ENCODE measurements at places on chromosomes 6 and 20. TPM values are rescaled to one million over a fixed set of nuclear protein-coding genes. Genes with fewer than 3 reads are reported as not detected.

GABRR1 gene
- polyA plus RNA-seq, result not detected

ADGRF1 gene
- polyA plus RNA-seq, result not detected

VSTM2L gene
- polyA plus RNA-seq, result 6.9 TPM

ADGRG6 gene
- 1.1 TPM for polyA plus RNA-seq

VGLL2 gene
- 0.29 TPM for polyA plus RNA-seq

GRCh38 chr6:20630136-20630535 is 95.9 kb downstream of the CDKAL1 start:
- H3K36me3 ChIP-seq, result no peaks in the 10 kb centered on the region
- H3K4me3 ChIP-seq, result no peak overlapping the region
- H3K27me3 ChIP-seq, result no peaks in the 10 kb centered on the region
- H3K4me1 ChIP-seq, result no peaks in the 10 kb centered on the region
- H3K27ac ChIP-seq, result no peak overlapping the region
- DNase-seq, result no peak

DNA sequence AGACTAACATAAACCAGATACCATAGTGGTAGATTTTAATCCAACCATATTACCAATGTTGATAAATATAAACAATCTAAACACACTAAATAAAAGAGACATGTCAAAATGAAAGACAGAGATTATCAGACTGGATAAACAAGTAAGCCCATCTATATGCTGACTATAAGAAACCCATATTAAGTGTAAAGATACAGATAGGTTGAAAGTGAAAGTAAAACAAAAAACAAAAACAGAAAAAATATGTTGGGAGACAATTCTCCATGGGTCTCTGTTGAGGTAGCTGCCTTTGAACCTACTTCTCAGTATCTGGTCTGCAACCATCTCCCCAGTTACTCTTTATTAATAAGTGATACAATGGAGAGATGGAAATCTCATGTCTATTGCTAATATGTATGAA is 21.2 kb downstream of the REV3L start:
- no peak for DNase-seq
- peaks cover 6% of the 10 kb centered on the region for H3K36me3 ChIP-seq
- no peaks in the 10 kb centered on the region for H3K27me3 ChIP-seq
- no peak overlapping the region for H3K27ac ChIP-seq
- H3K4me3 ChIP-seq, result no peak overlapping the region

DNA sequence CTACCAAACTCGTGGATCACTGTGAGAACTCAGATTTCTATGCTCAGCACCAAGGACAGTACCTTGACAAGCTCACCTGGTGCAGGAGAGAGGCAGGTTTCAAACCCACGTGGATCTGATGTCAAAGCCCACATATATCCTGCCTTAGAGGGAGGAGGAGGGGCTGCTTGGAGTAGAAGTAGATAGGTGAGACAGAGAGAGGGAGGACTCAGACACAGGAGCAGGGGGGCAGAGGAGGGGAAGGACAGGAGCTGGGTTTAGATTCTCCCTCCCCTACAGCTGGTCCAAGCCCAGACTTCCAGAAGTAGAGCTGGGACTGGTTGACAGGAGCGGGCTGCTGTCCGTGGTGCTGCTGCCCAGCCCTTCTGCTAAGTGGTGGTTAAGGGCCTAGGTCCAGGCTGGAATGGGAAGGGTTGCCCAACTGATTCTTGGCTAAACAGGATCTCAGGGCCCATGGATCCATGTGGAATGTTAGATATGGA is 77.5 kb downstream of the CDH22 start:
- H3K27ac ChIP-seq, result no peak overlapping the region
- DNase-seq, result peak; percentile 39
- H3K27me3 ChIP-seq, result peaks cover 43% of the 10 kb centered on the region
- no peak overlapping the region for H3K4me3 ChIP-seq
- H3K36me3 ChIP-seq, result no peaks in the 10 kb centered on the region

DNA sequence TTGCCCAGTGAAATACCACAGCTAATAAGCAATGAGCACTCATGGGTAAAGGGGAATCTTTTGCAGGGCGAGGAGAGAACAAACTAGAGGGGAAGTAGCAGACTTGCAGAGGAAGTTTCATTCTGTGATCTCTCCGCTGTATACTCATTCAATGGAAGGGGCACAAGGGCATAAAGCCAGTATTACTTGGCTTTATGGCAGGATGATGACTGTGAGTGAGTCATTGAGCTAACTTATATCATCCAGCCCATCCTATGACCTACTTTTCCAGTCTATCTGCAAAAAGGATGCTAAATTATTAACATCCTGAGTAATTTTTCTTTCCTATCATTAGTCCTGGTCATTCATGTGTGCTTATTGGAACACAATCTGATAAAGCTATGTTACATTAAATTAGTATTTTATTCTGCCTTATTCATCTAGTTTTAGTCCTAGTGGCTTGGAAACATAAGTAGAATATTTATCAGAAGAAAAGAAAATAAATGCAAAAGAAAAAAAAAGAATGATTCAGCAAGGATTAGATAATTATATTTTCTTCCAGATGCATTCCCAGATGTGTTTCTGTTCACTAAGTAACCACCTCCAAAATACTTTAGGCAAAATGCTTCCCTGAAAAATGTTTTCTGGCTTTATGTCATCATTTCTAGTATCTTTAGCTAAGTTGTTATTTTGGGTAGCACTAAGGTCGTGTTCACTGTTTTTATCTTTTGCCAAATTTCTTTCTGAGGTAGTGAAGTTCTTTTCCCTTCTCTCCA is 471.7 kb downstream of the CDKAL1 start:
- H3K27me3 ChIP-seq, result no peaks in the 10 kb centered on the region
- no peak overlapping the region for H3K27ac ChIP-seq
- H3K4me3 ChIP-seq, result no peak overlapping the region
- DNase-seq, result no peak
- H3K36me3 ChIP-seq, result no peaks in the 10 kb centered on the region
- peaks cover 15% of the 10 kb centered on the region for H3K4me1 ChIP-seq

DNA sequence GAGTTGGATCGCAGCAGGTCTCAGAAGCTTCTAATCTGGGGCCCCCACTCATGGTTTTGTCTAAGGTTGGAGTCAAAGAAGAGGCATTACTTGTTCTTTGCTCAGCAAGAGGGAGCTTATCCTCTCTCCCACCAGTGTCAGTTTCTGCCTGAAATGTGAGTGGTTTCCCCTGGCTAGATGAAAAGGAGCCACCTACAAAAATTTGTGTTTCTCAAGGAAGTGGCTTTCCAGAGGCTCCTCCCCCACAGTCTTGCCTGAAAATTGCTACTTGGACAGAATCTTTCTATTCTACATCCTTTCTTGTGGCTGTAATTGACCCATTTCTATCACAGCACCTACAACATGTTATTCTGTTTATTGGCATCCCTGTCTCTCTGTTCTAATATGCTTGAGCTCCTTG is 37.9 kb downstream of the SCML4 start:
- peaks cover 22% of the 10 kb centered on the region for H3K27me3 ChIP-seq
- H3K4me1 ChIP-seq, result no peaks in the 10 kb centered on the region
- H3K36me3 ChIP-seq, result no peaks in the 10 kb centered on the region
- H3K4me3 ChIP-seq, result no peak overlapping the region
- H3K27ac ChIP-seq, result no peak overlapping the region
- no peak for DNase-seq

DNA sequence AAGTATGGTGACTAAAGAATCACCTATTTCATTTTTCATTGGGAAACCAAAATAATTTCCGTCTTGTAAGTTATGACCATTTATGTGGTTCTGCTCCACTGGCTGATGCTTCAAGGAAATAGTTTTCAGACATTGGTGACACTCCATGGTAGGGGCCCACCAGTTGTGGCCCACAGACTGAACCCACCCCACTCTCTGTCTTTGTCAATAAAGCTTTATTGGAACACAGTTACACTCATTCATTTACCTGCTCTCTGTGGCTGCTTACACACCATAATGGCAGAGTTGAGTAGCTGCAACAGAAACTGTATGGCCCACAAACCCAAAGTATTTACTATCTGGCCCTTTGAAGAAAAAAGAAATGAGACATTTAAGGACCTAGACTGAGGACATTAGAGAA is 78.5 kb downstream of the TBC1D7 start:
- H3K27ac ChIP-seq, result no peak overlapping the region
- no peak overlapping the region for H3K4me3 ChIP-seq
- no peaks in the 10 kb centered on the region for H3K36me3 ChIP-seq
- DNase-seq, result no peak
- no peaks in the 10 kb centered on the region for H3K27me3 ChIP-seq

DNA sequence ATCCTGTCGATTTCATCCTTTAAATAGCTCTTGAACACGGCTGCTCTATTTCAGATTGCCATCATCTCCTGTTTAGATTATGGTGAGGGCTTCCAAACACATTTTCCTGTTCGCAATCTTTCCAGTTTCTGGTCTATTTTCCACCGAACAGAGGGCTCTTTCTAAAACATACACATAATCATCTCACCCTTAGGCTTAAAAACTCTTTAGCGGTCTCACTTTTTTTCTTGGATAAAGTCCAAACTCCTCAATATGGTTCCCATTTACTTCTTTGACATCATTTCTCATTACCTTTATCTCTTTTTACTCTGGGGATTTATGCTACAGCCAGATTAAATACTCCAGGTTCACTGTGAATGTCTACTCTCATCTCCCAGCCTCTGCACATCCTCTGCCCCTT is 103.4 kb upstream of the STMND1 start:
- H3K4me1 ChIP-seq, result no peaks in the 10 kb centered on the region
- no peak overlapping the region for H3K27ac ChIP-seq
- no peak for DNase-seq
- peaks cover 5% of the 10 kb centered on the region for H3K27me3 ChIP-seq
- H3K36me3 ChIP-seq, result no peaks in the 10 kb centered on the region

GRCh38 chr20:62281161-62281933 is 21.4 kb upstream of the ADRM1 start:
- no peak overlapping the region for H3K27ac ChIP-seq
- peaks cover 88% of the 10 kb centered on the region for H3K36me3 ChIP-seq
- H3K4me1 ChIP-seq, result peaks cover 46% of the 10 kb centered on the region
- no peak overlapping the region for H3K4me3 ChIP-seq

GRCh38 chr6:51830666-51831065 is 256.7 kb downstream of the PKHD1 start:
- DNase-seq, result no peak
- no peak overlapping the region for H3K4me3 ChIP-seq
- H3K27me3 ChIP-seq, result no peaks in the 10 kb centered on the region
- no peaks in the 10 kb centered on the region for H3K36me3 ChIP-seq

DNA sequence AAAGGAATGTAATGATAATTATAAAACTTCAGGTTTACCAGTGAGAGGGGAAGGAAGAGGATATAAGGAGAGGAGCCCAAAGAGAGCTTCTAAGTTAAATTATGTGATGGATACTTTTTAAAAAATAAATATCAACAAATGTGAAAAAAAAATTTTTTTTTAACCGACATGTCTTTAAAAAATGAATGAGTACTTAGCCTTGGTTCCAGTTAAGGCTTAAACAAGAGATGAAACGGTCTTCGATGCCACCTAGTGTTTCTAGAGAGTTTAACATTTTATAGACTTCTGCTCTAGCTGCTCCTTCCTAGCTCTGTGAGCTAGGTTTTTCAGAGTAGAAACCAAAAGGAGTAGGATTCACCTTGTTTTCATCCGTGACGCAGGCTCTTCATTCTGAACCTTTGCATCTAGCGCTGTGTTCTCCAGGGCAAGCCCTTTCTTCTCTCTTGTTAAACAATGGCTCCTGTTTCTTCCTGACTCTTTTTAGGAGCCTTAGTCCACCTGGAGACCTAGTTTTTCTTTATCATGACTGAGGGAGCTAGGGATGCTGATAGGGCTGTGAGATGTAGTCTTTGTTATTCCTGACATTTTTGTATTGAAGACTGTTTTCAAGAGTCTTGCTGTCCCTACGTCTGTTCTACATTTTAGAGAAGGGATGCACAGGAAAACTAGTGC is 42.4 kb upstream of the GNRH2 start:
- no peak overlapping the region for H3K27ac ChIP-seq
- peak; percentile 10 for DNase-seq
- no peak overlapping the region for H3K4me3 ChIP-seq

DNA sequence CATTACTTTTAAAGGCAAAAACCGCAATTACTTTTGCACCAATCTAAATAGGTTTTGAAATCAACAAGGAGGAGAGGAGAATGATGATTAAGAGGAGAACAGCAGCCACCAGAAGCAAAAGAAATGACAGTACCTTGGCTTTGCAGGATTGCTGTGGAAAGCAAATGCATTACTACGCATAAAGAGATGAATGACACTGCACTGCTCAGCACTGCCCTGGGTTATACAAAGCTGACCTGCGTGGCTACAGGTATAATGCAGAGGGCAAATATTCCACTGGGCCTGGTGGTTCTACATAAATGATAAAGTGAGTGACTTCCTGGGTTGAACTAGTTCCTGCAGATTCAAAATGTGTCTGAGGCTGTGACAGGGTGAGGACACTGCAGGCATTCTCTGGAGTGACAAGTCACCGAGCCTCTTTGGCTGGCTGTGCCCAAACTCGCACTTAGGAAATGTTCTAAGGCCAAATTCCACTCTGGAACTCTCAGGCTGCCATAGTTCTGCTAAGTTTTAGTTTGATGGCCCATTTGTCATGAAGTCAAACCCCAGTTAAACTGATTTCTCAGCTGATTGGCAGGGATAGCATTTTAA is 78.6 kb downstream of the INSM1 start:
- H3K27ac ChIP-seq, result no peak overlapping the region
- no peak overlapping the region for H3K4me3 ChIP-seq
- no peaks in the 10 kb centered on the region for H3K27me3 ChIP-seq
- H3K36me3 ChIP-seq, result no peaks in the 10 kb centered on the region

GRCh38 chr6:156395276-156395675 is 381.9 kb upstream of the ARID1B start:
- H3K27ac ChIP-seq, result no peak overlapping the region
- H3K27me3 ChIP-seq, result peaks cover 42% of the 10 kb centered on the region
- H3K36me3 ChIP-seq, result no peaks in the 10 kb centered on the region
- peaks cover 3% of the 10 kb centered on the region for H3K4me1 ChIP-seq

DNA sequence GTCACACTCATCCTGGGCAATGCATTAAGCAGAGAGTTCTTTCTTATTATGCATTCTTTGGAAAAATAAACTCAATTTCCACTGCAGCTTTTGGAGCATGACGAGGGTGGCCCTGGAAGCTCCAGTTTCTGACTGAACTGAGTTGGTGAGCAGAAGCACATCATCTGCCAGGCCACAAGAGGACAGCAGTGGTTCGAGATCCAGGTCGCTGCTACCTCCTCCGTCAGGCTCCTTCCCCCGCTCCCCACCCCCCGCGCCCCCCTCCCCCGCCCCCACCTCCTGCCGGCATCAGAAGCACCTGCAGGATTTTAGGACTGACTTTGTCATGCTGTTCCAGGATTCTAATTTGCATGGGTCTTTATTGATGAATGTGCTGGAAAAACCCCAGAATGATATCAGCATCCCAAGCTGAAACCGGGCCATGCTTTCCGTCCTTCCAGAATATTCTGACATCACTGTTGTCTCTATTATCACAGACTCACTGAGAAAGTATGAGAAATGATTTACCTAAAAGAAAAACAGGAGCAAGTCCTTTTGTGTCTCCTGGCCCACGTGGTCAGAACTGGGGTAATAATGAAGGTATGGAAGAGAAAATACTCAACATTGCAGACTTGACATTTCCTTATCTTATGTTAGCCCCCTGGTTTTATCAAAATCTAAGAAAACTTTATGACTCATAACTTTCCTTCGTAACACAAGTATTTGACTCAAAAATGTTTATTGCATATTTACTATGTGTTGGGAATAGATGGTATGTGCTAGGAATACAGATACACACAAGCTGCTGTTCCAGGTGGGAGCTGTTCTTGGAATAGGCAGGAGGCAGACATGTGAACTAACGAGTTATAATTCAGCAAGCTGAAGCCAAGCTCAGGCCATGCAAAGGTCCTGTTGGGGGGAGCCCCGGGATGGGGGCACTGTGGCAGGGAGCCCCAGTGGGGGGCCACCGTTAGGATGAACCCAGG is 220.2 kb upstream of the EXOC2 start:
- DNase-seq, result peak; percentile 14
- H3K27ac ChIP-seq, result no peak overlapping the region
- peaks cover 27% of the 10 kb centered on the region for H3K27me3 ChIP-seq
- no peak overlapping the region for H3K4me3 ChIP-seq
